ENCODE measurements at places on chromosomes 7 and 10.
A peak's percentile ranks its signal among the peaks of the same experiment; 100 is the strongest.

DNA sequence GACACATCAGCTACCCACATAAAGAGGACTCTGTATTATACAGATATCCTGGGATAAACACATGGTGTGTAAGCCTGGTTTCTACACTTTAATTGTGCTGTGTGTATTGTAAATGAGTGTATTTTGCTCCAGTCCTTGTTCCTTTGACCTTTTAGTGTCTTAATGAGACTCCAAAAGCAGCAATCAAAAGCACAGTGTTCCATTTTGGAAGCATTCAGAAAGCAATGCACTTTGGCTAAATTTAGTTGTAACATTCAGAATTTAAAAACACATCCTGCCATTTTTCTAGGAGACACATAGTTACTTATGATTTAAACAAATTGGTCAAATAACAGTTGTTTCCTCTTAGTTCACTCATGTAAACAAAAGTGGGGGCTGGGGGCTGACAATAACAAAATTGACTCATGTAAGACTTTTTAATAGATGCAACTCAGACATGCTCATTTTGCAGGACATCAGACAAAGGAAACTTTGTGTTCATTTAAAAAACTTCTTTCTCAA lies 122.2 kb downstream of the GPR37 start:
- DNase-seq: no peak

GRCh38 chr7:157312941-157313340 lies 23.9 kb upstream of the DNAJB6 start:
- DNase-seq: no peak

DNA sequence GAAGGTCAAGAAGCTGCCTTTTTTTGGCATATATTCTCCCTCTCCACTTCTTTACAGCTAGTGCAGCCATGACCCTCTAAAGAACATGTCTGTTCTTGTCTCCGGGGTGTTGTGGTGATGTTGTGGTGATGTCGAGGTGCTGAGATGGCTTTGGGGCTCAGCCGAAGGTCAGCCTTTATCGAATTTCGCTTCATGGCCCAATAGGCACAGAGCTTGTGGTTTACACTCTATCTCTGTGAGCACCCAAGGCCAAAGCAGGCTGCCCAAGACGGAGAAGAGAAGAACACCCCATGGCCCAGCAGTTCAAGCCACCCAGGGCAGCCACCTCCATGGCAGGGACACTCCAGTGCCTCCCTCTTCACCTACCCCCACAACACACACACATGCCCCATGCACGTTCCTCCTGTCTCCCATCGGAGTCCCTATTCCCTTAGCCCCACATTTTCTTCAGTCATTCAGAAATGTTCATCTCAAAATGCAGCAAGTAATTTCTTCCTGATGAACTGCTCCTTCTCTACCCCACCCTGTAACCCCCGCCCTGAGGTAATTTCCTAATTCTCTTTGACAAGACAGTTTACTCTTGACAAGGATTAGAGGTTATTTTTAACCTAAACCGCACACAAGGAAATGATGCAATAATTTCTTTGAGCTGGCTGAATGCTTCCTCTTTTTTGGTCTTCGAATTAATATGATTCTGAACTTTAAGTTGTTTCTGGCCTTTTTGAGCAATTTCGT lies 18.6 kb upstream of the ADRB1 start:
- peak; percentile 67 for DNase-seq

DNA sequence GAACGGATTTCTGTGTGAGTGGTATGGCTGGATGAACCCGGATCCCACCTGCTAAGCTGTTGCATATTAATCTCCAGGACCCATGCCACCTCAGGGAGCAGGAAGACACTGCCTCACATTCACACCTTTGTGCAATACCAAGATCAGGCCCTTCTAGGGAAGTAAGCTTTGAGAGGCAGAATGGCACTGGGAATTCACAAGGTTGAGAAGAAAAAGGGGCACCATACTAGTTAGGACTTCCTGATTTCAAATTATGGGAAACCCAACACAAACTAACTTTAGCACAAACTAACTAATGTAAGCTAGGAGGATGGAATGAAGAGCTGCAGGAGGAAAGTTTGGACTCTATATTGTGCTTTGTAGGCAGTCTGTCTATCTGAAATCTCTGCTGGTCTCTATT lies 71.3 kb downstream of the TBXAS1 start:
- no peak for DNase-seq

DNA sequence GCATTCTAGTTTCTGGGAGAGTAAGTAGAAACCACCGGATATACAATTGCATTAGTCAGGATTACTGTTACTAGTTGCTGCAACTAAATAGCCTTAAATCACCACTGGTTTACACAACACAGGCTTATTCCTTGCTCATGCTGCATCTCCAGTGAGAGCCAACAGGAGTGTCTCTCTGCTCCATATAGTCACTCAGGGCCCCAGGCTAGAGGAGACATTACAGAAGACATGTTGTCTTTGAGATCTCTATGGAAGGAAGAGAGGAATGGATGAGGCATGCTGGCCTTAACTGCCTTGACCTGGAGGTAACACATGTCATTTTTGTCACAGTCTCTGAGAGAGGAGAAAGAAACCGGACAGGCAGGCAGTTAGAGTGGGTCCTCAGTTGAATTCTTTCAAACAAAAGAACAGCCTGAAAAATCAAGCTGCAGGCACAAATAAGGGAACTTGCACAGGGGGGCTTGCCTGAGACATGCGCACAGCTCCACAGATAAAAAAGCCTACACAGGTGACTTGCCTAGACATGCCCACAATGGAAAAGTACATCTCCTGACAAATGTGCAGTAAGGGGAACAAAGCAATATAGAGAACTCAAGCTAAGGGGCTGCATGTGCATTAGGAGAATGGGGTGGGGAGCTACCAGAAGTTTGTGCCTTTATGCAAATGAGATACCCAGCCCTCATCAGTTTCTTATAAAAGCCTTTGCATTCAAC lies 348.0 kb downstream of the TYW1 start:
- DNase-seq: no peak

DNA sequence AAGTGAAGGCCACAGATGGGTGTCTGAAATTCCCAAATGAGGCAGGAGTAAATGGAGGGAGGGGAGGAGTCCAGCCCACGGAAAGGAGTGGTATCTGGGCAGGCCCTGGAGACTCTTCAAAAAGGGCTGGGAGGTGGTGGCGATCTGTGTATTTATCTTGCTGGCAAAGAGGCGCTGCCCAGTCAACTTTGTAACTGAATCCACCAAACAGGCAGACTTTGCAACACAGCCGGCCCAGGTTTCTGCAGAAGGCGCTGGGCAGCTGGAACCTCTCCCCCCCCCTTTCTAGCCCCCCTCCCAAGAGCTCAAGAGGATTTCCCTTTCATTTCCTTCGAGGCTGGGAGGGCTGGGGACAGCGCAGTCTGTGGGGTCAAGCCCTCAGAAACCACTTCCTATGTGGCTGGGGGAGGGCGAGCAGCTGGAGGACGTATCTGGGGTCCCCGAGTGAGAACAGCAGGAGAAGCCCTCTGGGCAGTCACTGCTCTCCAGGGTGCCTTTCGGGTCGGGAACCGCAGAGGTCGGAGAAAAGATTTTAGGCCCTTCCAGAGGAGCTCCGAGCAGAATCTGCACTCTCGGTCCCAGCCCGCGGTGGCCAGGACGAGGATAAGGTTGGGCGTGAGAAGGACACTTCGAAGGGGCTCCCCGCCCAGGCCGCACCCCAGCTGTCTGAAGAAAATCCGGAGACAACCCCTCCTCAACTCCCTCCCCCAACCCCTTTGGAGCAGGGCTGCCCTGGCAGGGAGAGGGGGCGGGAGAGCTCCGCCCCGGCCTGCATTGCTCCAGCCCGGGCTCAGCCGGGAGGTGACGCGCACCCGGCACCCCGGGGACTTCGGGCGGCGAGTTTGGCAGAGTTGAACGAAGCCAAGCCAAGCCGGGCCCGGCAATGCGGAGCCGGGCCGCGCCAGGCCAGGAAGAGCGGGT lies 965 bp downstream of the ZCCHC24 start:
- DNase-seq: peak; percentile 68
